Central memory CD8-positive, alpha-beta T cell (primary cell): ENCODE measurements at places on chromosomes 2 and 18.

DNA sequence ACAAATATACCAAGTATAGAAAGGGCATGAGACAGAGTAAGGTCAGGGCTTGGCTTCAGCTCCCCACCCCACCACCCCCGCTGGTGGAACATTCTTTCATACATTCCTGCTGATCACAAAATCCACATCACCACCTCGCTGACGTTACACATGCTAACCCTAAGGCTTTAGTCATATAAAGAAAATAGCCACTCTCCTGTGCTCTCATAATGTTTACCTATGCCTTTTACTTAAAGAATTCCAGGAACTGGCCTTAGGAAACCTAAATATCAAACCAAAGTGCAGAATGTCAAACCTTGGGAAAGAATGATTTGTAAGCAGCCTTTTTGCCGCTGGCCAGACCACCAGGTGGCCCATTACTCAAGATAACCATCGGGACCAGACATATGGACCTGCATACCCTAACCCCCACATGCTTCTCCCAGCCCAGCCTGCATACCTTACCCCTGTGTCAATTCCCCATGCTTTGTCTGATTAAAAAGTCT is 136.3 kb upstream of the SLC39A10 start:
- H3K27me3 ChIP-seq = no peaks in the 10 kb centered on the region
- H3K4me1 ChIP-seq = peaks cover 17% of the 10 kb centered on the region
- H3K36me3 ChIP-seq = no peaks in the 10 kb centered on the region
- H3K27ac ChIP-seq = no peak overlapping the region
- DNase-seq = no peak

GRCh38 chr18:38879871-38880270 is 1314.3 kb upstream of the CELF4 start:
- H3K36me3 ChIP-seq = no peaks in the 10 kb centered on the region
- no peak for DNase-seq
- no peaks in the 10 kb centered on the region for H3K4me1 ChIP-seq

- no peaks in the 10 kb centered on the region for H3K4me1 ChIP-seq
- H3K36me3 ChIP-seq = no peaks in the 10 kb centered on the region
- no peak overlapping the region for H3K27ac ChIP-seq
- H3K27me3 ChIP-seq = no peaks in the 10 kb centered on the region
- no peak overlapping the region for H3K4me3 ChIP-seq
Observed at GRCh38 chr2:2182551-2183071, 148.5 kb downstream of the MYT1L start.

- no peaks in the 10 kb centered on the region for H3K36me3 ChIP-seq
- no peak for DNase-seq
- H3K27me3 ChIP-seq = no peaks in the 10 kb centered on the region
- no peak overlapping the region for H3K27ac ChIP-seq
- H3K4me1 ChIP-seq = no peaks in the 10 kb centered on the region
Observed at GRCh38 chr2:27832396-27832795, 57.8 kb downstream of the RBKS start.

DNA sequence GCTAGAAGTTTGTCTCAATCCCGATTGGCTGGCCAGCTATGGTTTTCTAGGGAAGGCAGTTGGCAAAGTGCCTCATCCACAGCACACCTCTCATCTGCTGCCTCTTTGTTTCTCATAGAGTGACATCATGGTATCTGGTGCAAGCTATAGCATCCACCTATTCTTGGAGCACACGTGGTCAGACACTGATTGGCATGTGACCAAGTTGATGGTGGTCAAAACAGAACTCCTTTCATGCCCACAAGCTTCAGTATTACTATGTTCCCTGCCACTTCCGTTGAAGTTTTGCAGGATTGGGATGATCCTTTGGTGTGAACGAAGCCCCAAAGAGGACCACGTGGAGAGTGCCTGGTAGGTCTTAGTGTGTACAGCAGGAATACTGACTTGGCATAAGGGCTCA is 28.8 kb downstream of the TTC32 start:
- DNase-seq = no peak
- H3K27me3 ChIP-seq = no peaks in the 10 kb centered on the region
- no peak overlapping the region for H3K27ac ChIP-seq
- peaks cover 25% of the 10 kb centered on the region for H3K4me1 ChIP-seq
- H3K4me3 ChIP-seq = no peak overlapping the region
- peaks cover 3% of the 10 kb centered on the region for H3K36me3 ChIP-seq

DNA sequence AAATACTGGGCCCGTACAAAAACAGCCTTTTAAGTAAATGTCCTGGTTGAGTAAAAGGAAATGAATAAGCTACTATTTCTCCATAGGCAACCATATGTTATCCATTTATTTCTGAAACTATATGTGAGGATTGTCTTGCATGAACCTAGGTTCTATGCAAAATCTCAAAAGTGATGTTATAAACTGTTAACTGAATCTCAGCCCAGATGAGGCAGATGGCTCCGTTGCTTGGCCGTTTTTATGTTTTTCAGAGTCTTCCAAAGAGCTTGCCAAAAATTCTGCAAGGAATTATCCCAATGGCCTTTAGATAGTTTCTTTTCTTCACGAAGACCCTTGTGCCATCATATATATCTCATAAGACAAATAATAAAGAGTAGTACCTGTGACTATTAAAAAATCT is 1669.5 kb upstream of the DDX18 start:
- H3K4me3 ChIP-seq = no peak overlapping the region
- no peak overlapping the region for H3K27ac ChIP-seq
- DNase-seq = no peak
- H3K27me3 ChIP-seq = no peaks in the 10 kb centered on the region
- H3K36me3 ChIP-seq = peaks cover 2% of the 10 kb centered on the region

DNA sequence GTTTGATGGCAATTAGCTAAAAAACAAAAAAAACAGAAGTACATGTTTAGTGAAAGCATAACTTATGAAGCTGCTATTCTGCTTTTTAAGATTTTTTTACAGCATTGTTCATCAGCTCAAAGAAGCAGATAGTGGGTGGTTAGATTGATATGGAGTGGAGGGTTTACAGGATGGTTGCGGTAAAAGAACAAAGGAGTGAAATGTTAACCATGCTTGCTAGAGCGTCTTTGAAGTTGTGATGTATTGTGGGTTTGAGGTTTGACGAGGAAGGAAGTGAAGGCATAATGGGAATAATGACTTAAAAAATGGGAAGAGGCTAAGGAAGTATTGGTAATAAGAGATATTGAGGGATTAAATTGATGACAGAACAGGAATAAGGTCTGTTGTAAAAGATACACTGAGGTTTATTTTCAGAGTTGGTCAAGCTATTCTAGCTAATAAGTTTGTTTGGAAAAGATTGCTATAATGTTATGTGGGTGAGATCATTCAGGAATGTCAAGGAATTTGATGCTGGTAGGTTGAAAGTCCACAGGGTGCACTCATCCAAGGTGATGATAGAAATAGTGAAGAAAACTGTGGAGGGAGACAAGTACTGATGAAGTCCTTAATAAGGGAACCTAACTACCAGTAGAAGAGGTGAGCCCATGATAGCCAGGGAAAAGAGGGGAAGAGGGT is 14.6 kb downstream of the SPOPL start:
- no peak for DNase-seq
- peaks cover 62% of the 10 kb centered on the region for H3K4me1 ChIP-seq
- H3K27ac ChIP-seq = no peak overlapping the region
- H3K4me3 ChIP-seq = peak overlapping the region; percentile 0
- H3K36me3 ChIP-seq = peaks cover 2% of the 10 kb centered on the region

- H3K36me3 ChIP-seq = no peaks in the 10 kb centered on the region
- peaks cover 2% of the 10 kb centered on the region for H3K27me3 ChIP-seq
- H3K27ac ChIP-seq = no peak overlapping the region
- no peak overlapping the region for H3K4me3 ChIP-seq
Observed at GRCh38 chr18:54626779-54627178, 35.7 kb downstream of the DYNAP start.

DNA sequence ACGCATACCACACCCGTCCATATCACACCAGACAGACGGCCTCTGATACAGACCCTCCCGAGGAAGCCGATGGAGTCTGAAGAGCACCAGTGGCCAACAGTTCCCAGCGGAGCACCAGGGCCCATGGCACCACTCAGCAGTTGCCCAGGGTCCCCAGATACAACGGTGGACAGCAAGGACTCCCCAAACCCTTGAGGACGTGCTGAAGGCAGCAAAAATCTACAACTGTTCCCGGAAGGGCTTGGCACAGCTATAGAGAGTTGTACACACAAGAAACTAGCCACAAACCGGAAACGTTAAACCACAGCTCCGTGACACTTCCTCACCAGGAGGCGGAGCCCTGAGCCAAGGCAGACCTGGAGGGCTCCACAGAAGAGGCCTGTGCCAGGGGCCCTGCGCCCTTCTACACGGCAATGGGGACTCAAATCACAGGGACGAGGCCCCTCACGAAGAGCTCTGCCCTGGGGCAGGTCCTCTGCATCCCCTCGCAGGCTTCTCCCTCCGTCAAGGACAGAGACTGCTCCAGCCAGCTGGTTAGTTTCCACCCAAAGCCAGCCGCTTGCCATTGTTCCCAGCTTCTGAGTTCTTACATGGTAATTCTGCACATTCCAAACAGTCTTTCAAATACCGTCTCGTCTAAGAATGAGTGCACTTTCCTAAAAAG is 133.4 kb downstream of the HDAC4 start:
- peak overlapping the region; percentile 97 for H3K27ac ChIP-seq

GRCh38 chr2:199627417-199627816 is 169.7 kb upstream of the SATB2 start:
- H3K36me3 ChIP-seq = no peaks in the 10 kb centered on the region
- H3K4me1 ChIP-seq = no peaks in the 10 kb centered on the region
- DNase-seq = no peak
- H3K27me3 ChIP-seq = no peaks in the 10 kb centered on the region
- no peak overlapping the region for H3K4me3 ChIP-seq

GRCh38 chr2:67526283-67526682 is 129.2 kb downstream of the ETAA1 start:
- peaks cover 12% of the 10 kb centered on the region for H3K27me3 ChIP-seq
- H3K4me3 ChIP-seq = no peak overlapping the region
- H3K36me3 ChIP-seq = no peaks in the 10 kb centered on the region
- H3K27ac ChIP-seq = no peak overlapping the region

DNA sequence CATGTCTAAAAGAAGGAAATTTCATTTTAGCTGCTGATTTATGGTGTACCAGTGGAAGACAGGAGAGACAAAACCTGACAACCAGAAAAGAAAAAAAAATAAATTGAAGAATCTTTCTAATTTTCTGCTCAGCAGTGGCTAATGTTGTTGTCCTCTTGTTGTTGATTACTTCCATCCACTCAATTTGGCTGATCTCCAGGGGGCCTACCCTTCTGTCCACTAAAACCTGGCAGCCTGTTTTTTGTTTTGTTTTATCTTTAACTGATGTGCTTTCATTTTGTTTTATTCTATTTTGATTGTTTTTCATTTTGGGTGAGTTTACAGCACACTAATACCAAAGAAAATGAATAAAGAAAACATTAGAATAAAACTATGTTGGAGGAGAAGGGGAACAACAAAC is 27.4 kb downstream of the TFPI start:
- DNase-seq = no peak
- no peaks in the 10 kb centered on the region for H3K4me1 ChIP-seq

DNA sequence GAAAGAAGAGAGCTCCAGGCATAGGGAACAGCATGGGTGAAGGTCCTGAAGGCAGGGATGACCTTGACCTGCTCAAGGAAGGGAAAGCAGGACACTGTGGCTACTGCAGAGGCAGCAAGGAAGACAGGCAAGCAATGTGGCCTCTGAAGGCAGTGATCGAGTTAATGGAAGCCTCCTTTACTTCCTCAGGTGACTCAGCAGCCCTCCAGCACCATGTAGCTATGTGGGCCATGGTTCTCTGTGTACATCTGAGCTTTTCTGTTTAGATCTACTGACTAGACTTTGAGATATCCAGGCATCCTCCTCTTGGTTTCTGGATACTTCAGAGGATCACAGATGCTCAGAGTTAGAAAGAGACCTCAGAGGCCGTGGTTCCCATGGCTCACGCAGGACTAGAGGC is 107.3 kb upstream of the PID1 start:
- no peak overlapping the region for H3K27ac ChIP-seq
- DNase-seq = no peak
- no peaks in the 10 kb centered on the region for H3K4me1 ChIP-seq
- no peak overlapping the region for H3K4me3 ChIP-seq
- peaks cover 18% of the 10 kb centered on the region for H3K27me3 ChIP-seq

DNA sequence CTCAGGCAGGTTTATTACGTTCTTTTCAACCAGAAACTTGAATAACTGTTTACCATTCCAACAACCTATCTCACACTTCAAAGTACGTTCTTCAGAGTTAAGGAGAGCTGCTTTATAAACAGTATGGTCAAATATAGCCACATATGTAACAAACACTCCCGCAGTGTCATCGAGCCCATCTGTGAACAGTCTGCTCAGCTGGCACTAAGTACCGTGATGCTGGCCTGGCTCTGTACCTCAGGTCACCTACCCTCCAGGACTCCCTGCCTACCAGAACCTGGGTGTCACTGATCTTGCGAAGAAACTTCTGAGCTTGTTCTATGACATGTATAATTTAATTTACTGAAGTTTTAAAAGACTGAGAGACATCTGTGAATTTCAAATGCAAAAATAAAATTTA is 71.4 kb downstream of the SEPTIN10 start:
- H3K4me3 ChIP-seq = no peak overlapping the region
- H3K27ac ChIP-seq = no peak overlapping the region
- H3K36me3 ChIP-seq = no peaks in the 10 kb centered on the region
- H3K27me3 ChIP-seq = peaks cover 28% of the 10 kb centered on the region

DNA sequence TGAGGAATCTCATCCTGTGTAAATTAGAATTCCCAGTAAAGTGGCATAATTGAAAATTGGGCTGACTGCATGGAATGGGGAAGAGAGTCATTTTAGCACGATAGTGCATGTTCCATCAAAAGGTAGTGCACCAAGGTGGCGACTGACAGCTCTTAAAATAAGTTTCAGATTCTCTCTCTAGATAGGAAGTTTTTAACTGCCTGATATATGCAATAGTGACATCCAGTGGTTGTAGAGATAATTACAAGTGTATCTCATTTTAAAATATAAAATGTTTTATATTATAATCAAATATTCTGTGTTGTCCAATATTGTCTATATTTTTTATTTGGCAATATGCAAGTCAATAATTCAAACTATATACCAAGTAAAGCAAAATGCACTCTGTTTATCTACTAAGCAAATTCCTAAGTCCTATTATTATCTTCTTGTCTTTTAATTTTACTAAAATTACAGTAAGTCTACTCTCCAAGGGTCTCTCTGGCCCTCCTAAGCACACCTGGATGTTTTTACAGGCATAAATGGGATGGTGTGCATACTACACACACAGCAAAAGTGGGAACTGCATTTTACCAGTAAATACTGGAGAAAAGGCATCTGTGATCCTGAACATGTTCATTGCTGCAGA is 397.7 kb upstream of the HNRNPA3 start:
- H3K4me3 ChIP-seq = no peak overlapping the region
- no peak for DNase-seq
- H3K36me3 ChIP-seq = no peaks in the 10 kb centered on the region
- no peak overlapping the region for H3K27ac ChIP-seq
